ENCODE measurements at places on chromosomes 1 and 21.

DNA sequence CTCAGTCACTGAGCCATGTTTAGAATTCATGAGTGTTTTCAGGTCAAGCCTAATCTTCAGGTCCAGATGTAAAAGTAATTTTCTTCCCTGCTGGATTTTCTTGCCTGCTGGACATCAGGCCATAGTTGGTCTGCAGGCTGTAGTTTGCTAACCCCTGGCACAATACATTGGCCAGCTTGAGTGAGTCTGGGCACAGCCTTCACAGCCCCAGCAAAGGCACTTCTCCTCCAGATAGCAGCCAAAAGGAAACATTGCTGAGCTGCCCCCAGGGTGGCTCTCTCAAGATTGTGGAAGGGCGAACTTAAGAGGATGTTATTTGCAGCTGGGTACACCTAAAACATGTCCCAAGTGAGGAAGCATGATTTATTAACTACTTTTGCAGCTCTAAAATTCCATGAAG is 126.8 kb downstream of the PIK3R3 start:
- no peak for DNase-seq

- no peak for DNase-seq
These were observed 64.9 kb downstream of the TOR1AIP2 start for GRCh38 chr1:179812501-179813292.

- no peak for DNase-seq
These were observed 53.2 kb upstream of the RAVER2 start for GRCh38 chr1:64691626-64692025.

DNA sequence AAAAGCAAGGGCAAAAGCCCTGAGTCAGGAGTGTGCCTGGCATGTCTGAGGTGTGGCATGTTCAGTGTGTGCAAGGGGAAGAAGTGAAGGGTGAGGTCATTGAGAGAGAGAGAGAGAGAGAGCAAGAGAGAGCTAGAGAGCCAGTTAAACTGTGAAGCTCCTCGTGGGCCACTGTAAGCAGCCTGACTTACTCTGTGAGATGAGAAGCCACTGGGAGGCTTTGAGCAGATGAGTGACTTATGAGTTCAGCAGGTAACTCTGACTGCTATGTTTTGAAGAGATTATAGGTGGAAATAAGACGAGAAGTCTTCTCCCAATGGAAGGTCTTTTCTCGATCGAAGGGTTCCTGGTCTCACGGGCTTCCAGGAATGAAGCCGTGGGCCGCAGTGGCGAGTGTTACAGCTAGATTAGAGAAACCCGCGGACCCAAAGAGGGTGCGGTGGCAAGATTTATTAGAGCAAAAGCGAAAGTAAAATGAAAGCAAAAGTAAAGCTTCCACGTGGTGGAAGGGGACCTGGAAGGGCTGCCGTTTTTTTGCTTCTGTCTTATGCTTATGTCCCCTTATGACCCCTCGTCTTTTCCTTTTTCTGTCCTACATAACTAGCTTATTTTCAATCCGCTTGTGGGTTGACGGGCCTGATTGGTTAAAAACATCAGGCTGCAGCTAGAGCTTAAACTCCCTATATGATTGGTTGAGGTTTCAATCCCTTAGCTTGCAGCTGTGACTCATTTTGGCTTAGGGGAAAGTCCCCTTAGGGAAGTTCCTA is 323.1 kb upstream of the FAM78B start:
- DNase-seq: no peak

DNA sequence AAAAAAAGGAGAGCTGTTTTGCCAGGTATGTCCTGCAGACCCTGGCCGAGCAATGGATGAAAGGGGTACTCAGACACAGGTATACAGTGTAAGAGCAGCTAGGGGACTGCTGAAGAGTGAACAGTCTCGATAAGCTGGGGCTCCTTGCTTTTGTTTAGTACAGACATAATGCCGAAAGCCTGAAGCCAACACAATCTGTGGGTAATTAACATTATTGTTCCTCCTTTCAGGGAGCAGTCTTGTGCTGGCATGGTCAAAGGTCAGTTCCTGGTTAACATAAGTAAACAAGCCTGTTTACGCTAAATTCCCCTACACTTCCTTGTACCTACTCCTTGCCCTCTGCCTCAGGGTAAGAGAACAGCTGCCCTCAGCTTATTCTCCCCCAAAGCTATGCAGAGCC is 272.3 kb upstream of the ST6GALNAC5 start:
- DNase-seq: no peak
